Right atrium auricular region (tissue), 2 donors: ENCODE measurements at places on chromosomes 6 and 20. TPM values are rescaled to one million over a fixed set of nuclear protein-coding genes. Genes with fewer than 3 reads are reported as not detected.

CFAP61 gene
- total RNA-seq: 1.9 TPM

GGTLC1 gene
- total RNA-seq: not detected

FKBP5 gene
- total RNA-seq: 135 TPM

ADGRG6 gene
- 20.6 TPM for total RNA-seq

POU5F1 gene
- not detected for total RNA-seq

DNA sequence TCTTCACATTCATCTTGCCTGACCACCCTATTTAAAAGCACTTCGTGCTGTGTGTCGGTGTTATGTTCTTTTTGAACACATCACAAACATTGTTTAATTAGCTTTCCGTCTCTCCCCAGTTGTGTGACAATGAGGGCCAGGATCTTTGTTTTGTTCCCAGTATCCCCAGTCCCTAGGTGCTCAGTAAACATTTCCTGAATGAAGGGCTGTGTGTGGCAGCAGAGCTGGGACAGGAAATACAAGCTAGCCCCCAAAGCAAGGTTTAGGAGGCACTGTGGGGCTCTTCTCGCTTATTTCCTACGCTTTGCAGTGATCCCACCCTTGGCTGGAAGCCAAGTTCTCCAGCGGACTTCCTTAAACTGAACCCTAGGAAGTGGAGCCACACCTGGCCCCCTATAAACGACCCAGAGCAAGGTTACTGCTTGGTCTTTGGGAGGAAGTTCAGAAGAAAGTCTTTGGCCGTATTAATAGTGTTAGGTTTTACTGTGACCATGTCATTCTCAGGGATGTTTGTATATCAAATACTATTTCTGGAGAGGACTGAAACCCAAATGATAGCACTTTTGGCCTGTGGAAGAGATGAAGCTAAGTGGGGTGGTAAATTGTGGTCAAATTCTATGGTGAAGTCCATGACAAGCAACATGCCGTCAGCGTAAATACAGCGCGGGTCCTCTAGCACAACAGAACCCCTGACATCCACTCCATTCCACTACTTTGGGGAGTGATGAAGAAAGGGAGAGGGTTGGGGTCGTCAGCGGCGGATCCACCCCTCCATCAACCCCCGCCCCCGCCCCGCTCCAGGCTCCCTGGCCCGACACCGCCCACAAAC is 570 bp upstream of the FANCE start:
- no peaks in the 10 kb centered on the region for H3K36me3 ChIP-seq
- H3K27ac ChIP-seq: peak overlapping the region; percentile 76

- H3K27me3 ChIP-seq: no peaks in the 10 kb centered on the region
- no peaks in the 10 kb centered on the region for H3K4me1 ChIP-seq
- DNase-seq: no peak
Observed at GRCh38 chr6:146620655-146621054, 21.9 kb downstream of the ADGB start.

DNA sequence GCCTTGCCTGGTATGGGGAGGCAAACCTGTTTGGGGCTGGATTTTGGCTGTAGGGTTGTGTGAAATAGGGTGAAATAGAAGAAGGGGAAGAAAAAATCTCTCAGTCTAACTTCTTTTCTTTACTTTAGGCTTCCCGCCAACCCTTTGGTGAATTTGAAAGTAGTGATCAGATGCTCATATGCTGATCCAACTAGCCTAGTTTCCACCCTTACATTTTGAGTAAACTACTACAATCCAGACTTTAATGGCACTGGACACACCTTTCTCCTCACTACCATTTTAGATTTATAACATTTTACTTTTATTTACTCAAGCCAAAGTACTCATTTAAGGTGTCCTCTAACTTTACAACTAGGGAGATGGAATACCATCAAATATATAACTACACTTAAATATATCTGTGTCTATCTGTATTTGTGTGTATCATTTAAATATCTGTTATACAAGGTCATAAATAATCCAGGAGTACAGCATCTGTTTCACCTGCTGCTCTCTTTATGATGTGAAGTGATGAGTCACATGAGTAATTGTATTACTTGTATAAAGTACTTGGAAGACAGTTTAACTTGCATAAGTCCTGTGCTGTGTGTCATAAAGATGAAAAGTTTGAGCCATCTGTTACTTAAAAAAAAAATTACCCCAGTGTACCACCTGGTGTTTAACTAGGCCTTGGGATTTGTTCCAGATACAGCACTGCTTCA is 172.1 kb downstream of the CDKAL1 start:
- H3K27ac ChIP-seq: no peak overlapping the region
- no peaks in the 10 kb centered on the region for H3K27me3 ChIP-seq
- no peak overlapping the region for H3K4me3 ChIP-seq
- no peaks in the 10 kb centered on the region for H3K4me1 ChIP-seq
- DNase-seq: no peak
- H3K36me3 ChIP-seq: no peaks in the 10 kb centered on the region

GRCh38 chr20:25397821-25398220 is 7.2 kb upstream of the ABHD12 start:
- no peaks in the 10 kb centered on the region for H3K27me3 ChIP-seq
- DNase-seq: no peak
- no peaks in the 10 kb centered on the region for H3K36me3 ChIP-seq
- H3K4me3 ChIP-seq: no peak overlapping the region

DNA sequence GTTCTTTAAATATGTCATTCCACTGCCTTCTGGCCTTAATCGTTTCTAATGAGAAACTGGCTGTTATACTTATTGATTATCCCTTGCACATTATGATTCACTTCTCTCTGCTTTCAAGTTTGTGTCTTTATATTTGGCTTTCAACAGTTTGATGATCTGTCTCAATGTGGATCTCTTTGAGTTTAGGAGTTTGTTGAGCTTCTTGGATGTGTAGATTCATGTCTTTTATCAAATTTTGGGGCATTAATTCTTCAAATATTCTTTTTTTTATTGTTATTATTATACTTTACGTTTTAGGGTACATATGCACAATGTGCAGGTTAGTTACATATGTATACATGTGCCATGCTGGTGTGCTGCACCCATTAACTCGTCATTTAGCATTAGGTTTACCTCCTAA is 29.3 kb downstream of the ZBTB9 start:
- no peak overlapping the region for H3K27ac ChIP-seq
- H3K36me3 ChIP-seq: no peaks in the 10 kb centered on the region
- H3K4me1 ChIP-seq: no peaks in the 10 kb centered on the region

DNA sequence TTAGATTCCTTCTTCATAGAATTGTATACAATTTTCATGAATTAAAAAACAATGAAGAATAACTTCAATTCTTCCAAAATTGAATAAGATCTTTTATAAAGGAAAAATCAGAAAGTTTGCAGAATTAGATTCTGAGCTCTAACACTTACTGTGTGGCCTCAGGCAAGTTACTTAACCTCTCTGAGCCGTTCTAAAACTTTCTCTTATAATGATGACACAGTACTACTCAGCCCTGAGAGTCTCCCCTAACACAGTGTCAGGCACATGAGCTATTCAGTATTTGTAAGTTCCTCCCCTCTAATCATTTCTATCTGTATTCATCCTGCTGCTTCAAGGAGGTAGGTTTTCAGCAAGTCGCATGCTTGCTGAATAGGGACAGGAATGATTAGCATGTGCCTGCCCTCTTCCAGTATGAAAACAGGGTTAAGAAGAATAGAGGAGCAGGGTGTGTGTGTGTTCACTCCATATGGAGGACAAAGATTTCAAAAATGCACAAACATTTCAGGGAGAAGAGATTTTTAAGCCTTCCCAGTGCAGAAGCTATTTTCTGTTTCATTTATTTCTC is 11.4 kb downstream of the ID4 start:
- H3K36me3 ChIP-seq: no peaks in the 10 kb centered on the region
- no peak for DNase-seq
- no peak overlapping the region for H3K4me3 ChIP-seq
- H3K27ac ChIP-seq: peak overlapping the region; percentile 19
- peaks cover 6% of the 10 kb centered on the region for H3K4me1 ChIP-seq

DNA sequence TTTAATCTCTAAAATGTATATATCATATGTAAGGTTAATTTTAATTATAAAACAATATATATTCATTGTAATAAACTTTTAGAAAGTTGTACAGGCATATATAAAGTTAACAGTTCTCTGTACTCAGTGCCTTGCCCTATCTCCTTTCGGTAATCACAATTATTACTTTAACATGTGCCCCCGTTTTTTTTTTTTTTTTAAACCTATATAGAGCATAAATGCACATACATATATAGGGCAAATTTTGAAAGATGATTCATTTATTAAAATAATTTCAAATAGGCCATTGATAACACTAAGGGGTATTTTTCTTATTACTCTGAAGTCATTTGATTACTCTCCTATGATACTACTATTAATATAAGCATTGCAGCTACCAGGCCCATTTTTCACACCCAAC is 1.9 kb downstream of the ASF1A start:
- H3K4me1 ChIP-seq: peaks cover 47% of the 10 kb centered on the region
- H3K36me3 ChIP-seq: no peaks in the 10 kb centered on the region
- peak overlapping the region; percentile 73 for H3K4me3 ChIP-seq
- no peaks in the 10 kb centered on the region for H3K27me3 ChIP-seq

DNA sequence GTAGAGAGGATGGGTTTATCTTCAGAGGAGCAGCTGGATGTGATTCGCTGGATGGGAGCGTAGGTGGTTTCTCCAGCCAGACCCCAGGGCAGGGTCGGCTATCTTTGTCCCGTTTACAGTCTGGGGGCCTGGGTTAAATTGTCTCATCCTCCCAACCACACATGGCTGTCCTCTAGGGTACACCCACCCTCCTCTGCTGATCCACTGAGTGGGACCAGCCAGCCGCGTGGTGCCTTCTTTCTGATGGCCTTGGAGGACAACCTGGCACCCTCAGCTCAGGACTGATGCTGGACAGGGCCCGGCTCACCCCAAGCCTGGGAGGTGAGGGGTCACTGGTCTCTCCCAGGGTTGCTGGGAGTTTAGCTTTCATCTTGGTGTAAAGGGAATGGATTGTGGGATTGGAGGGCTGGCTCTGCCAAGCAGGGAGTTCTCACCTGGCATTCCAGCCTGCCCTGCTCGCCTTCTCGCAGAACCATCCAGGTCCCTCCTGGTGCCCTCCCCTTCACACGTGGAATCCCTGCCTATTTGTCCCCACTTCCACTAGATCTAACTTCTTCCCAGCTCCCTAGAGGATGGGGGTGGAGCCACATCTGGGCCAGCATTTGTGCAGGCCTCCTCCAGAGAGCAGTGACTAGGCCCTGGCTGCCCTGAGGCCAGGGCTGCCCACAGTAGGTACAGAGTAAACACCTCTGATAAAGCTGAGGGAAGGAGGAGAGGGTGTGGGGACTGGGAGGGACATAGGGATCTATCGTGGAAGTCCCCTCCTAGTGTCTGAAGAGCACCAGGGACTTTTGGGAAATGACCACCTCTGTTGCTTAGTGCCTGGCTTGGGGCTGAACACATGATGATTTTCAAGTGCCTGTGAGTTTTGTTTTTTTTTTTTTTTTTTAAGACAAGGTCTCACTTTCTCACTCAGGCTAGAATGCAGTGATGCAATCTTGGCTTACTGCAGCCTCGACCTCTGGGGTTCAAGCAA is 1.6 kb downstream of the ITPR3 start:
- no peaks in the 10 kb centered on the region for H3K36me3 ChIP-seq
- DNase-seq: no peak
- no peaks in the 10 kb centered on the region for H3K27me3 ChIP-seq
- peak overlapping the region; percentile 65 for H3K4me3 ChIP-seq

DNA sequence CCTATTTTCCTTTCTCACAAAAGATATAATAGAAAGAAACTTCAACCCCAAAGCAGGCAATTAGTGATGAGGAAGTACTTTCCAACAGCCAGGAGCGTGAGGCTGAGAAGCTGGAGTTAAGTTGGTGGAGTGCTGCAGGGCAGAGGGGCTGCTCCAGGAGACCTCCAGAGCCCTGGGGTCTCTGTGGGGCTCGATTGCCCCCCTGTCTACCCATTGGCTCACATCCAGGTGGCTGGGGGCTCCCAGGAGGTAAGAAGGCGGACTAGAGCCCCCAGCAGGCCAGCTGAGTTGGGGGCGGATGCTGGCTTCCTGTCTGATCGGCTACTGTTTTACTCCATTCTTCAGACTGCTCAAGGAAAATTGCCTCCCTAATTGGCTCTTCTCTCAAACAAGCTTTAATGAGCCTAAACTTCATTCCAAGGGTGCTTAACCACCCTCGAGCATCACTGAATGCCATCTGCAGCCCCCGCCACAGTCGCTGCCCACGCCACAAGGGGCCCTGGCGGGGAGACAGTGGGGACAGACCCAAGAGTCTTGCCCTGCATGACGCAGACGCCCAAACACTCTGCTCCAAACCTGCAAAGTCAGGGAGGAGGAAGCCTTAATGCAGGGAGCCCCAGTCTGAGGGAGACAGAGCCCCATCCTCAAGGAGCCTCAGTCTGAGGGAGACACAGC is 78.6 kb downstream of the MDGA1 start:
- H3K27ac ChIP-seq: no peak overlapping the region
- no peak overlapping the region for H3K4me3 ChIP-seq
- DNase-seq: no peak
- no peaks in the 10 kb centered on the region for H3K27me3 ChIP-seq

DNA sequence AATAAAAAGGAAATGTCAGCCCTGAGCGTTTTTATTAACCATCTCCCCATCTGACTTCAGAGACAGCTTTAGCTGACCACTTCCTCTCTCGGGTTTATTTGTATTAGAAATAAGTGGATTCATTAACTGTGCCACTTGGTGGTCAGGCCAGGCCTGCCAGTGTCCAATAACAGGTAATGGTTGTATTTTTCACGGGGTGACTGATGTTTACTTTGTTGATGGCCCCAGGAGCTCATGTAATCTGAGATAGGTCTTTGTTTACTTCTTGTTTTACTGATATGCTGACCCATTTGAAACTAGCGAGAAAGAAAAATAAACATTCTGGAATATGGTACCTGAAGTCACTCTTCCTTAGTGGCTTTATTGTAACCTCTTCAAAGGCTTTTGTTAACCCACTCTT is 504.3 kb upstream of the SLC35B3 start:
- H3K4me1 ChIP-seq: no peaks in the 10 kb centered on the region
- no peaks in the 10 kb centered on the region for H3K36me3 ChIP-seq
- H3K27ac ChIP-seq: no peak overlapping the region
- no peak for DNase-seq

- no peak for DNase-seq
- no peak overlapping the region for H3K4me3 ChIP-seq
- H3K4me1 ChIP-seq: peaks cover 40% of the 10 kb centered on the region
- H3K27ac ChIP-seq: peak overlapping the region; percentile 99
Observed at GRCh38 chr20:35279533-35280174, 1.7 kb upstream of the MMP24OS start.
